ENCODE measurements at places on chromosomes 3 and 15.

GRCh38 chr3:28674212-28674611, 325.6 kb upstream of the AZI2 start:
- H3K27ac ChIP-seq = no peak overlapping the region
- no peaks in the 10 kb centered on the region for H3K4me1 ChIP-seq
- no peaks in the 10 kb centered on the region for H3K36me3 ChIP-seq
- H3K4me3 ChIP-seq = no peak overlapping the region
- no peaks in the 10 kb centered on the region for H3K27me3 ChIP-seq
- no peak for DNase-seq

- H3K36me3 ChIP-seq = no peaks in the 10 kb centered on the region
- H3K4me3 ChIP-seq = peak overlapping the region; percentile 37
- no peak for DNase-seq
- H3K27ac ChIP-seq = peak overlapping the region; percentile 81
- H3K27me3 ChIP-seq = no peaks in the 10 kb centered on the region
Observed at GRCh38 chr15:40082195-40082883, 26.3 kb downstream of the BMF start.

GRCh38 chr3:98968824-98969223, 67.3 kb upstream of the DCBLD2 start:
- H3K4me3 ChIP-seq = no peak overlapping the region
- H3K27me3 ChIP-seq = no peaks in the 10 kb centered on the region
- no peaks in the 10 kb centered on the region for H3K4me1 ChIP-seq

DNA sequence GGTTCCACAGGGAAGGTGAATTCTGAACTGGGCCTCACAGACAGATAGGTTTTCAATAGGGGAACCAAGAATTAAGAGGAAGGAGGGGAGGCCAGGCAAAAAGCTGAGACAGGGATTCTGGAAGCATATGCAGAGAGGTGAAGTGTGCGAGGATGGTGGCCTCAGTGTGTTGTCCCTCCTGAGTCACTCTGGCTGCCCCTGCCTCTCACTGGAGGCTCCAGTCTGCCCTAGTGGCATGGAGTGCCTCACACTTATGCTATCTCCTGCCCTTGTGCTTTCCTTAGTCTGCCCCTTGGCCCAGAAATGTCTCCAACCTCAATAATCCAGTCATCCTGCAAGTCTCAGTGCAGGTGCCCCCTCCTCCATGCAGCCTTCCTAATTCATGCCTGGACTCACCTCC, 32.2 kb upstream of the RBP1 start:
- peaks cover 27% of the 10 kb centered on the region for H3K4me1 ChIP-seq
- H3K27ac ChIP-seq = no peak overlapping the region
- no peak for DNase-seq
- H3K4me3 ChIP-seq = no peak overlapping the region
- no peaks in the 10 kb centered on the region for H3K27me3 ChIP-seq
- no peaks in the 10 kb centered on the region for H3K36me3 ChIP-seq

DNA sequence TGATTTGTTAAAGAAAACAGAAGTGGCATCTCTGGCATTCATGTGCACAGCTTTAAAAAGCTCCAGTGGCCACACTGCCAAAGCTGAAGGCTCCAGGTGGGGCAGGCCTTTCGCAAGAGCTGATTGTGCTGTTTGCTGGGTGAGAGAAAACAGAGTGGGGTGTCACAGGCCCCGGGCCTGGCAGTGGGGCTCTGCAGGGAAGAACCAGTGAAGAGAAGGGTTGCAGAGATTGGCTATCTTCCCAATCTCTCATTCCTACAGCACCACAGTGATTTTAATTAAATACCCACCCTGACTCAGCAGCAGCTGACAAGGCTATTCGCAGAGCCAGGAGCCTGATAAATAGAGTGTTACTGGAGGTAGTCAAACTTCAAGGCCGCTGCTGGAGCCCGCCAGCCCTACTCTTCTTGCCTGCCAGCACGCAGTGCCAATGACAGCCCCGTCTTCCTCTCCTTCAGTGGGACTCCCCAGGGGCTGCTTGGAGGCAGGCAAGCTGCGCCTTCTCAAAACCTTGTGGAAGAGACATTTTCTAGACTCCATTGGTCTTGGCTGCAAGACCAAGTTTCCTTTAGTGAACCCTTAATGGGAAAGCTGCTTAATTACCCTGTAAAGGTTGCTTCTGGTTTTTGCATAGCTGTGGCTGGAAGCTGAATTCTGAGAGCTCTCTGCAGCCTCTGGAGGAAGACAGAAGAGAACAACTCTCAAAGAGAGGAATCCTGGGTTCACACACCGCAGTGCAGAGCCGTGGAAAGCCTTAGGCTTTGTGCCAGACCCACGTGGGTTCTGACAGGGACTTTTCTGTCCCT, 225.8 kb upstream of the SLCO3A1 start:
- no peaks in the 10 kb centered on the region for H3K36me3 ChIP-seq
- no peaks in the 10 kb centered on the region for H3K4me1 ChIP-seq

- H3K36me3 ChIP-seq = no peaks in the 10 kb centered on the region
- H3K4me3 ChIP-seq = no peak overlapping the region
- H3K27me3 ChIP-seq = no peaks in the 10 kb centered on the region
- no peaks in the 10 kb centered on the region for H3K4me1 ChIP-seq
- no peak overlapping the region for H3K27ac ChIP-seq
Observed at GRCh38 chr3:59717679-59718205, 667.9 kb upstream of the CFAP20DC start.

- peak overlapping the region; percentile 75 for H3K27ac ChIP-seq
- H3K36me3 ChIP-seq = no peaks in the 10 kb centered on the region
- peaks cover 96% of the 10 kb centered on the region for H3K4me1 ChIP-seq
Observed at GRCh38 chr15:68792901-68793766, 27.6 kb downstream of the ANP32A start.

DNA sequence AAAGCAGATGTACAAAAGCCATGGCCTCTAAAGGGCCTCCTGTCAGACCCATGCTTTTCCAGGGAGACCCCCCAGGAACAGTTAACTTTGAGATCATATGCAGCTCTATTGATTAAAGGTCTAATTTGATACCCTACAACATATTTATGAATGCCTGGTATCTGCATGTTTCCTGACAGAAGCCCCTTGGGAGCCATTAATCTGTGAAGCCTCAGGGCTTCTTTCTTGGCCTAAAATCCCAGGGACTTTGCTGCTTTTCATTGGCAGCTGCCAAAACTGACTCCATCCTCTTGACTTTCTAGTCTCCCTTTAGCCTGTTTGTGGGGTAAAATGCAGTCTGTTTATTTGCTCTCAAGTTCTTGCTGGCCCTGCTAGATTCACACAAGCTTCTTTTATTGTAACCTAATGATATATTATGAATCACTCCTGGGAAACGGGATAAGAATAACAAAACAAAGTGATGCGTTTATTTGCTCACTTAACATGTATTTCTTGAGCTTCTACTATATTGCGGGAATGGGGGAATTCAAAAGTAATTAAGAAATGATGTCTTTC, 257.0 kb downstream of the LSAMP start:
- H3K4me3 ChIP-seq = no peak overlapping the region
- no peak for DNase-seq
- H3K36me3 ChIP-seq = no peaks in the 10 kb centered on the region
- H3K27ac ChIP-seq = no peak overlapping the region
- H3K27me3 ChIP-seq = no peaks in the 10 kb centered on the region
- no peaks in the 10 kb centered on the region for H3K4me1 ChIP-seq

DNA sequence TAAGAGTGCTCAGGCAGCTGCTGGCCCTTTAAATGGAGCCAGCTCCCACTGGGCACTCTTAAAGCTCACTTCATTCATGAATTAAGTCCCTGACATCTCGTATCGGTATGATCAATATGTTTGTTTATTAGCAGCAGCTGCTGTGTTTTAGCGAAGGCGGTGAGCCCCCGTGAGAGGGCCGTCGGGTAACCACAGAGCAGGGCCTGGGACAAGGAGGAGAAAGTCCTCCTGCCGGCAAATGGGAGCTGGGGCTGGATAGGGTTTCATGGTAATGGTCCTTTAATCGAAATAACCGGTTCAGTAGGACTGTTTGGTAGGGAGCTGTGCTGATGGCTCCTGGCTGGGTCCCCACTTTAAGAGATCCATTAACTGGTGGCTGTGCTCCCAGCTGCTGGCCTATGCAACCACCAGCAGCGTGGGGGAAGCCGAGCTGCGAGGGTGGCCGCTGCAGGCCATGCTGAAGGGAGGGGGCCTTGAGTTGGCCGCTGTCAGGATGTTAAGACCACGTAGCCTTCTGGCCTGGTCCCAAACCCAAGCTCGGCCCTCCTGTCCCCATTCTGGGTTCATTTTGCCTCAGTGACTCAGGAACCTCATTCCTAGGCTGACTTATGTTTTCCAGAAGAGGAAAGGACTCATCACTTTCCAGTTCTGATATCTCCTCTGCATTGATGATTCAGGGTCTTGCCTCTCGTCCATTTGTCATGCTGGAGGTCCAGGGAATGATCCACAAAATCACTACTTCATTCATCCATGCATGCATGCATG, 67.6 kb upstream of the NTRK3 start:
- no peak overlapping the region for H3K27ac ChIP-seq
- H3K4me1 ChIP-seq = no peaks in the 10 kb centered on the region
- H3K36me3 ChIP-seq = no peaks in the 10 kb centered on the region
- peaks cover 9% of the 10 kb centered on the region for H3K27me3 ChIP-seq
- H3K4me3 ChIP-seq = no peak overlapping the region
- no peak for DNase-seq

GRCh38 chr3:139448104-139448503, 28.2 kb downstream of the RBP2 start:
- no peaks in the 10 kb centered on the region for H3K4me1 ChIP-seq
- H3K27ac ChIP-seq = no peak overlapping the region
- no peaks in the 10 kb centered on the region for H3K36me3 ChIP-seq
- H3K27me3 ChIP-seq = no peaks in the 10 kb centered on the region

GRCh38 chr15:57651445-57651844, 55.1 kb upstream of the POLR2M start:
- no peak overlapping the region for H3K27ac ChIP-seq
- no peak for DNase-seq
- H3K27me3 ChIP-seq = no peaks in the 10 kb centered on the region
- H3K4me3 ChIP-seq = no peak overlapping the region

DNA sequence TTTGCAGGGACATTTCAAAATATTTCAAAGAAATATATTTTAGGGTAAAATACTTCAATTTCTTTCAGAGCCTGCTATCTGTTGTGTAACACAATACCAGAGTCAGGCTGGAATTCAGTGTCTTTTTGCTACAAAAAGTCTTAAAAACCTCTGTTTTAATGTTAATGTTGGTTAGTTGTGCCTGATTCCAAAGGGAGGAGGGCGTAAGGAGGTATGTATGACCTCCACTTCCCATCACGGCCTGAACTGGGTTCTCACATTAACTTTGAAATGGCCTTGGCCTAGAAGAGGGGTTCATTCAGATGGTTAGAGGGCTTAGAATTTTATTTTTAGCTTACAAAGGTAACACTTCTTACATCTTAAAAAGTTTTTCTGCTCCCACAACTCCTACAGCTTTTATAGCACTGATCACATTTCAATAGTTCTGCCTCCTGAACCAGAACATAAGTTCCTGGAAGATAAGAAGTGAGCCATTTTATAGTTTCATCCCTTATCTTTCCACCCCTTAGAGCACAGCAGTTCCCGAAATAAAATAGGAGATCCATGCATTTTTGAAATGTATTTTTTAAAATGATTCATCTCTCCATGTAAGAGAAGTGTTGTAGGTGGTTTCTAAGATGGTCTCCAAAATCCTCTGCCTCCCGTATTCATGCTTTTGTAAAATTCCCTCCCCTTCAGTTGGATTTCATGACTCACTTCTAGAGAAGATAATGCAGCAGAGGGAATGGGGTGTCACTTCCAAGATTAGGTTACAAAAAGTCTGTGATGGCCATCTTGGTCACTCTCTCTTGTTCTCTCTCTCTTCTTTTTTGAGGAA, 543.1 kb upstream of the NECTIN3 start:
- DNase-seq = no peak
- H3K27me3 ChIP-seq = no peaks in the 10 kb centered on the region
- no peaks in the 10 kb centered on the region for H3K4me1 ChIP-seq
- H3K27ac ChIP-seq = no peak overlapping the region

DNA sequence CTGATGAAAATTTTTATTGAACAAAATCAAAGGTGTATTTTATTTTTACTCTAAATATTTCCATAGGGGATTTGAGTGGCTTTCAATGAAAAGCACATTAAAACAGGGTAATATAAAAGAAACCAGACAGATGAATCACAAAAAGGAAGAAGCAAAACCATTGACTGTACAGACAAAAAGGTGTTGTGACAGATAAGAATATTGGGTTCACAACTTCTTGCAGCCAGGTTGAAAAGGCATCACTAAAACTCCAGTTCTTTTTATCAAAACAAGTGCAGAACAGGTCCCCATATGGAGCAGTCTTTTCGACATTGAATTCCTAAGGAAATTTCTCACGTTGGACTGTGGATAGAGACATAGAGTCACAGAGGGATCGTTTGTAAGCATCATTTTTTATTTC, 53.8 kb downstream of the AGTR1 start:
- H3K36me3 ChIP-seq = no peaks in the 10 kb centered on the region
- H3K4me3 ChIP-seq = no peak overlapping the region
- H3K27me3 ChIP-seq = no peaks in the 10 kb centered on the region
- no peaks in the 10 kb centered on the region for H3K4me1 ChIP-seq
- no peak overlapping the region for H3K27ac ChIP-seq
- DNase-seq = no peak

DNA sequence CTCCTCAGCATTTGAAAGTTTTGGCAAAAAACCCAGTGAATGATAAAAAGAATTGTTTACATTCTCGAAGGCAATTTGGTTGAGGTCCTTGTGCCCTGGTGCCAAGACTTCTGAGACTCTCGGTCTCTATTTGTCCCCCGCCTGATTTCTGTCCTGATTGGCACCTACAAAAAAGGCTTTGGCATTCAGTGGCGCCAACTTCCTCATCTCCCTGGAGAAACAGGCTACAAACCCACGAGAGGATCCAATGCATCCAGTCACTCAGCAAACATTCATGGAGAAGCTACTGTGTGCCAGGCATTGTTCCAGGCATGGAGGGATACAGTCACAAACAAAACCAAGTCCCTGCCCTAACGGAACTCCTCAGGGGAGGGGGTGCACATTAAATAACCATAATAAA, 42.7 kb downstream of the HES1 start:
- no peaks in the 10 kb centered on the region for H3K36me3 ChIP-seq
- DNase-seq = no peak
- no peak overlapping the region for H3K4me3 ChIP-seq
- H3K27ac ChIP-seq = no peak overlapping the region
- no peaks in the 10 kb centered on the region for H3K27me3 ChIP-seq

- peaks cover 65% of the 10 kb centered on the region for H3K4me1 ChIP-seq
- peak overlapping the region; percentile 2 for H3K27ac ChIP-seq
- no peak for DNase-seq
- H3K27me3 ChIP-seq = no peaks in the 10 kb centered on the region
- H3K36me3 ChIP-seq = peaks cover 7% of the 10 kb centered on the region
Observed at GRCh38 chr3:45612918-45613602, 18.5 kb downstream of the LIMD1 start.

- no peak overlapping the region for H3K4me3 ChIP-seq
- no peaks in the 10 kb centered on the region for H3K27me3 ChIP-seq
- no peaks in the 10 kb centered on the region for H3K4me1 ChIP-seq
- no peak overlapping the region for H3K27ac ChIP-seq
- no peaks in the 10 kb centered on the region for H3K36me3 ChIP-seq
Observed at GRCh38 chr3:57086201-57086600, 25.7 kb downstream of the SPATA12 start.

- no peak overlapping the region for H3K27ac ChIP-seq
- H3K4me3 ChIP-seq = no peak overlapping the region
- H3K27me3 ChIP-seq = no peaks in the 10 kb centered on the region
- no peak for DNase-seq
- H3K4me1 ChIP-seq = no peaks in the 10 kb centered on the region
Observed at GRCh38 chr3:108430540-108430939, 79.9 kb downstream of the MYH15 start.
